Heart left ventricle (tissue), 16 donors: ENCODE measurements at places on chromosomes 5 and 9. TPM values are rescaled to one million over a fixed set of nuclear protein-coding genes. Genes with fewer than 3 reads are reported as not detected.

KLF4 gene
- polyA plus RNA-seq = 22.2 TPM

DNA sequence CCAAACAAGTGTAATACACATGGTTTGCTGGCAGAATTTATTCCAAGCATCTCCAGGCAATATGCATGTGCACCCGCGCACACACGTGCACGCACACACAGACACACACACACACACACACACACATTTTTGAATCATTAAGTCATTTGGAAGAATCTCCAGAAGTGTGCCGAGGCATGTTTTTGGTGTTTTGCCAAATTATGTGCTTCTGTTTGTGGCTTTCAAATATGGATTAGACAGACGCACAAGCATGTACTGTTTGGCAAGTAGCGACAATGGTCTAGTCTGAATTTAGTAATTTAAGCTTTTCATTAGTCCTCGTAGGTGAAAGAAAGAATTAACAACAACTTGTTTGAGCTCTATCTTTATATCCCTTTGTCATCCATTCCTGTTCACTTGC, 36.7 kb downstream of the NFIB start:
- no peak for DNase-seq

DNA sequence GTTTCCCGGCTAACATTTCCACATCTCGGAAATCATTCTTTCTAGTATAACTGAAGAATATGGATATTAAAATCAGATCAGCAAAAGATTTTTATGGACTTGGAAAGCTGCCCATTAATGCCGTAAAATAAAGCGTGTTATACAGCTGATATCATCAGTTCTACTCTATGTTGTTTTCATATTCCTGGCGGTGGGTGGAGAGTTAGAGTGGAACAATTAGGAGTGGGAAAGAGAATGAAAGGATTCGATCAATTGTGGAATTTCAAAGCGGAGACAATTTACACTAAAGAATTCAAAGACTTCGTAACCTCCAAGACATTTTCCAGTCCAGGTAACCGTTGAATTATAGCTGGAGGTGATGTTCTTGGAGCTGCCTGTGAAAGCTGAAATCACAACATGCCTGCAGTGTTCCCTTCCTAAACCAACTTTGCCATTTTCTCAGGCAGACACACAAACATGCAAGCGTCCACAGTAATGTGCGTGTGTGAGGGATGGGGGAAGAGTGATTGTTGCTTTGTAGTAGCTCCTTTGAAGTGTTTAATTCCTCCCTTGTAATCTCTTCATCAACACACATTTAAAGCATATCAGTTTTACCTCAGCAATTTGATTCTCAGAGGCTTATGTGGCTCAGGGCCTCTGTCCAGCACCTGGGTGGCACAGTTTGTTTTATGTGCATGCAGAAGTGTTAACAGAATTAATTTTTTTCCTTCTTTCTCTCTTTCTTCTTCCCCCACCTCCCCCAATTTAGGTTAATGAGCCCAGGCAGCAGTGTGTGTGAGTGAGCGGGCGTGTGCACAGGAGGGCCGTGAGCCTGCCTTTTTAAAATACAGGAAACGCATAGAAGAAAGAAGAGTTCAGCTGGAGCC, 544.1 kb downstream of the RAB3C start:
- DNase-seq = no peak

SOWAHA gene
- polyA plus RNA-seq = 0.08 TPM

DNA sequence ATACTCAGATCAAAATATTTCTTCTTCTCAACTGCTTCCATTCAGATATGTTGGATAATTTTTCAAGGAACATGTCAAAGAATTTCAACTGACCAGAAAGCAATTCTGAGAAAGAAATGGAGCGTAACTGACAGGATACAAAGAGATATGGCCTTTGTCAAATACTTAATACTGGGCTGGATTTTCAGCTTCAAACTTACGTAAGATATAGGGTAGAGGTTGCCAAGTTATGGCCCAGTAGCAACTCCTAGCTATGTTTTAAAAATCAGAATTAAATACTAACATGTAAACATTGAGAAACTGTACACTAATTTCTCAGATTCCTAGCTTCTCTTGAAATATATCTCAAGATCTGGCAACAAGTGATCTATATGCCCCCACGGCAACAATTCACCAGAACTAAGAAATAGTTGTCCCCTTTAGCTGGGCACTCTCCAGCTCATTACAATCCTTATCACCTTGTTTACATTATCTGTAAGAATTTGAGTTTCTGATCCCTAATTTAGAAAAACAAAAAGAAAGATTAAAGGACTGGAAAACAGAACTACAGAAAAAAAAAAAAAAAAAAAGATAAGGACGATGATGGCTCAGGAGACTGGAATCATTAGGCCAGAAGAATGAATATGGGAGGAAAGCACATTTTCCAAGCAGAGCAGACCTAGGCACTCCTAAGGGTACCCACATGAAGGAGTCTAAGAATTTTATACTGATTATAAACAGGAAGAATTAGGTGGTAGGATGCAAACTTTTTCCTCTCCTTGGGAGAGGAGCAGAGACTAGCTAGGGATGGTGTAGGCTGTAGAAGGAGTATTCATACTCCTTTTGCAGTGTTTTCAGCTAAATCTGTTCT, 23.0 kb downstream of the INIP start:
- no peak for DNase-seq
